RKO (cell line): ENCODE measurements at places on chromosomes 11 and 22.

DNA sequence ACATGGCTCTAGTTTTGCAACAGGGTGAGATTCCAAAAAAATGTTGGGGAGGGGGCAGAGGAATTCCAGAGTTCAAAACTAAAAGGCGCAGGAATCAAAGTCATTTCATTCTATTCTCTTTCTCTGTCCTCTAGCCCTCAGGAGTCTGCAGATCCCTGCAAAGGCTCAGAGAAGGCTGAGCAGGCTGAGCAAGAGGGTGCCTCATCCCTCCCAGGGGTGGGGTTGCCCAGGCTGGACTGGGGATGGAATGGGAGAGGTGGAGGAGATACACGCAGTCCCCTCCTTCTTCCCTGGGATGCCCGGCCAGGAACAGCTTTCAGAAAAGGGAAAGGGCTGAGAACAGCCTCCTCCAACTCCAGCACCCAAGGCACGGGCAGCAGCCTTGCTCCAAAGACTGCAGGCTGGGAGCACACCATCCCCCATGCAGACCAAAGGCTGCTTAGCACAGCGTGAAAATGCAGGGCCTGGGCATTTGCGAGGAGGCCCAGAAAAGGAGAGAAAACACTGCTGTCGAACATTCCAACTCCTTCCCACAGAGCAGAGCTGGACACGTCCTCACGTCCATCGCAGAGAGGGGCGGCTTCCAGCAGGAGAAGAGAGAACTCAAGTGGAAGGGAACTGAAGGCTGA is 51.8 kb downstream of the MN1 start:
- DNase-seq, result no peak

GRCh38 chr11:27909386-27909785 is 198.6 kb downstream of the KIF18A start:
- no peak for DNase-seq

- DNase-seq, result no peak
Measured at GRCh38 chr22:48333323-48333763, 1494.3 kb downstream of the BRD1 start.

GRCh38 chr11:125376856-125377255 is 119.2 kb downstream of the FEZ1 start:
- DNase-seq, result no peak

DNA sequence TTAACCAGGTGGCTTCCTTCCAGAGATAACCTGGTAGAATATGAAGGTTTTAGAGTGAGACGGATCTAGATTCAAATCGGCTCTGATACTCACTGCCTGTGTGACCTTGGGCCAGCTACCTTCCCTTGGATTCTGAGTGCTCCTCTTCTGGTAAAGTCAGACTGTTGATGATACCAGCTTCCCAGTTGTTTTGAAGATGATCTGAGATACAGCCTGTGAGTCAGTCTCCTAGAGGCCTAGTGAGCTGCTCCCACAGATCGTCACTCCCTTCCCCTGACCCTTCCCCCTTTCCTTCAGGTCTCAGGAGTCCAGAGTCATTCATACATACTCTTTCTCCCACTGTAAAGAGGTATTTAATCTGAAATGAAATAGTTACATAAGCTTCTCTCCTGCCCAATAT is 207.8 kb downstream of the GRIK4 start:
- DNase-seq, result no peak

- DNase-seq, result no peak
Measured at GRCh38 chr22:50114221-50115021, 24.6 kb downstream of the MOV10L1 start.

- DNase-seq, result no peak
Measured at GRCh38 chr11:22657101-22657694, 9.2 kb upstream of the GAS2 start.

- no peak for DNase-seq
Measured at GRCh38 chr11:95692526-95693260, 96.9 kb downstream of the FAM76B start.

DNA sequence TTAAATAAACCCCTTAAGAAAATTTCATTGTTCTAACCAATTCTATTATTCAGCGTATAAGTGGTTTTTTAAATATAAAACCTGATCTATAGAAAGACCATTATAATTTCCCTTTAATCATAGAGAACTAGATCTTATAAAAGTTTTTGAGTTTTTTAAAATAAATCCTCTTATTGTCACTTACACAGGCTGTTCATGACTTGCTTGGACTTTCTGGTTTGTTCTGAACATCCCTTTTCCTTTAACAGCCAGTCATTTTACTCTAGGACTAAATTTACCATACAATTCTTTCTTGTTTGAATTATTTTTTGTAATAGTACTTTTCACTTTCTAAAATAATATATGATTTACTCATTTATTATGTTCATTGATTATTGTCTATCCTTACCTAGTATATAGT is 4.7 kb downstream of the NXPE2 start:
- DNase-seq, result no peak

DNA sequence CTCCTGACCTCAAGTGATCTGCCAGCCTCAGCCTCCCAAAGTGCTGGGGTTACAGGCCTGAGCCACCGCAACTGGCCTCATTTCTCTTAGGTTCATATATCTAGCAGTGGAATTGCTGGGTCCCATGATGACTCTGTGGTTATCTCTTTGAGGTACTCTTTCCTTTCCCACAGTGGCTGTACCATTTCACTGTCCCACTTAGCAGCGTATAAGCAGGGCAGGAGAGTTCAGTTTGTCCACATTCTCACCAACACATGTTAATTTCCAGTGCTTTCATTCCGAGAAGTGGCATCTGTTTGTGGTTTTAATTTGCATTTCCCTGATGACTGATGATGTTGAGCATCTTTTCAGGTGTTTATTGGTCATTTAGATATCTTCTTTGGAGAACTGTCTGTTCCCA is 16.4 kb downstream of the PRR5 start:
- no peak for DNase-seq

- DNase-seq, result no peak
Measured at GRCh38 chr11:76166314-76166713, 40.0 kb downstream of the WNT11 start.

DNA sequence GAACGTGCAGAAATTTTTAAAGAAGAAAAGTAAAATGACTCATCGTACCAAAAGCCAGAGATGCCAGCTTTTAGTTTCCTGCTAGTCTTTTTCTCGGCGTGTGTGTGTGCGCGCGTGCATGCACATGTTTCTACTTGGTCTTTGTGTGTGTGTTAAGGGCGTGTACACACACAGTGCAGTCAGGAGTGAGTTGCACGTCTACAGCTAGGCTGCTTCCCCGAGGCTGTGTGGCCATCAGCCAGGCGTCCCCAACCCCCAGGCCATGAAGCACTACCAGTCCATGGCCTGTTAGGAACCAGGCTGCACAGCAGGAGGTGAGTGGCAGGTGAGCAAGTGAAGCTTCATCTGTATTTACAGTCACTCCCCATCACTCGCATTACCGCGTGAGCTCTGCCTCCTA is 36.4 kb downstream of the KCNQ1 start:
- no peak for DNase-seq

GRCh38 chr11:116636341-116636929 is 136.4 kb downstream of the BUD13 start:
- no peak for DNase-seq

GRCh38 chr22:23149743-23150238 is 4.5 kb downstream of the RAB36 start:
- no peak for DNase-seq

- DNase-seq, result no peak
Measured at GRCh38 chr11:80986421-80987074, 1545.7 kb upstream of the TENM4 start.

DNA sequence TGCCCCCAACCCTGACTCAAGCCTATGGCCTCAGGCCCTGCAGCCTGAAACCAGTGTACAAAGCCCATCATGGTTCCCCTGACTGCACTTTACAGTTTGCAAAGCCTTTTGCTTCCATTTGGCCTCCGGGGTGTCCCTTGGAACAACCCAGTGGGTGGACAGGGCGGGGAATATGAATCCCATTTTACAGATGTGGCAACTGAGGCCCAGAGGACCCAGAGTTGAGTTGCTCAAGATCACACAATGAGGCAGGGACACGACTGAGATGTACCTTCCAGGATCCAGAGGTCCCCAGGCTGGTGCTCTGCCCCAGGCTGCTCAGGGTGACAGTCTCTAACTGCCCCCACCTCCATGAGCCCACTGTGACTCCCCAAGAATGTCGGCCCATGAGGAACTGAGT is 5.4 kb upstream of the POLDIP3 start:
- DNase-seq, result no peak

GRCh38 chr22:39703091-39703490 is 132.5 kb downstream of the CACNA1I start:
- DNase-seq, result no peak

- no peak for DNase-seq
Measured at GRCh38 chr11:59999691-60000090, 17.3 kb upstream of the OOSP4B start.

DNA sequence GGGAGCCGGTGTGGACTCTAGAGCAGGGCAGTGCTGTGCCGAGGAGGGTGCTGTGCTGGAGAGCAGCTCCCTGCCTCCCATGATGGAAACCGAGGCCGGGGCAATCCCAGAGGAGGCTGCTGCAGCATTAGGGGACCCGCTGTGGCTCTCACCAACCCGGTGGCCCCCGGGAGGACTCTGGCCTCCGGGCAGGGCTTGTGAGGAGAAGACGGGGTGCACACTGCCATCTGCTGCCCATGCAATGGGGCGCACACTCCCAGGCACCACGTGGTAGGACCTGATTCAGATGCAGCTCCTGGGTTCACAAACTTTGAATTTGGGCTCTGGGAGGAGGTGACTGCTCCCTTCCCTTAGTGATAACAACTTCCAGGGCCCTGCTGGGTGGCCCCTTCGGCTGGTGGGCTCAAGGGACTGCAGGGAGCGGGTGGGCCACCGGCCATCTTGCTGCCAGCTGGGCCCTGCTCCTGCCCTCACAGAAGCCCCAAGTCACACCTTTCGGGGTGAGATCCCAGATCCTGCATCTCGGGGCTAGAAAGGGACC is 93.8 kb upstream of the FGF3 start:
- DNase-seq, result peak; percentile 56

- DNase-seq, result peak; percentile 5
Measured at GRCh38 chr11:100445231-100445735, 241.8 kb upstream of the ARHGAP42 start.

DNA sequence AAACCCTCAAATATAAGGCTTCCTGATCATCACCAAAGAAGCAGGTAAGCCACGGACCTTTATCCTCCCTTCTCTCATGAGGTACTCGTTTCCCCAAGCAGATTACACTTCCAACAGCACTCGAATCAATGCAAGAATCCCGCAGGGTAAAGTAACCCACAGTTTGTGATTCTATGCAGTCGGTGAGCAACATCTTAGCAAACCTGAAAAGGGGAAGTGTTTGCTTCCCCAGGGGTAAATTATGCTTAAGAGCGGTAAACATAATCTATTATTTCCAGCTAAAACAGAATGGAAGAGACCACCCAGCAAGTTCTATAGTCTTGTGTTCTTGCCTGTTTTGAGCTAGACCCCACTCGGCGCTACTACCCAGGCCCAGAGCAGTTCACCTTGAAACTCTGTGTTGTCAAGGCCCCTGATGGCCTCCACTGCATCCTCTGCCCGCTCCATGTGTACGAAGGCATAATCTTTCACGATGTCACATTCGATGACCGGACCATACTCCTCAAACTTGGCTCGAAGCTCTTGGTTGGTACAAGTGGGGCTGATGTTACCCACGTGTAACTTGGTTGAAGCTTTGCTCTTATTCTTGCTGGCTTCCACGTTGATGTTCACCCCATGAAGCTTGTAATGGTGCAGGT is 1.3 kb downstream of the RBM4B start:
- DNase-seq, result no peak

DNA sequence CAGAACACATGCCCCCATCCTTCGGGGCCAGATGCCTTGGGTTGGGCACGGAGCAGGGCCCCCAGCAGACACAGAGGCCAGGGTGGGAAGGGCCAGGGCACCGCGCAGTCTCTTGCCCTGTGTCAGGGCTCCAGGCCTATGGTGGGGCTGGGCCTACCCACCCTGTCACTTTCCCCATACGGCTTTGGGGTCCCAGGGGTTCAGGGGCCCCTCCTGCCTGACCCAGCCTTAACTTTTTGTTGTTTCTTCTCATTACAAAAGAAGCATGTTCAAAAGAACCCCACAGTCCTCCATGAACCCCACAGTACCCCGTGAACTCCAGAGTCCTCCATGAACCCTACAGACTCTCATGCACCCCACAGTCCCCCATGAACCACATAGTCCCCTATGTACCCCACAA is 33.0 kb upstream of the CCDC188 start:
- DNase-seq, result no peak
